ENCODE measurements at places on chromosomes 5 and 9. TPM values are rescaled to one million over a fixed set of nuclear protein-coding genes. Genes with fewer than 3 reads are reported as not detected.

The TNFSF15 gene
- not detected for total RNA-seq

The RANBP3L gene
- not detected for total RNA-seq

The PCDHB14 gene
- not detected for total RNA-seq

The FGF18 gene
- 0.42 TPM for total RNA-seq

The PLGRKT gene
- total RNA-seq = 19.1 TPM

The SLC6A3 gene
- total RNA-seq = 0.08 TPM

The EDIL3 gene
- total RNA-seq = not detected

The SPRY4 gene
- total RNA-seq = not detected

GRCh38 chr9:122393284-122393983 lies 22.6 kb downstream of the PTGS1 start:
- peaks cover 5% of the 10 kb centered on the region for H3K27me3 ChIP-seq
- no peaks in the 10 kb centered on the region for H3K36me3 ChIP-seq
- peaks cover 4% of the 10 kb centered on the region for H3K4me1 ChIP-seq
- H3K4me3 ChIP-seq = no peak overlapping the region

DNA sequence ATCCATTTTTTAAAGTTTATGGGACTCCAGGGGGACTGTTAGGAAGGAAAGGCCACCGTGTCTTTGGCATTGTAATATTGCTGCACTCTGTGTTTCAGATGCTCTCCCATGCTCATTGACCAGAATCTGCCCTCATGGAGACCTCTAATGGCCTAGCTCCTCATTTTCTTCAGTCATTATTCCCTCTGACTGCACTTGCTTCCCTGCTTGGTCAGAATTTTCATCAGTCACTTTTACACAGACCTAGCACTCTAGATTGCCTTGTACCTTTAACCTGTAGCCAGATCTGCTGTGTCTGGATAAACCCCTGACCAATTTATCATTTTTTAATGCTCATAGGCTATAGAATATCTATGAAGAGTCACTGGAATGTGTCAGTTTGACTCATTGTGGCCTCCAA lies 155.5 kb upstream of the NUDT12 start:
- no peaks in the 10 kb centered on the region for H3K27me3 ChIP-seq
- DNase-seq = no peak
- H3K4me1 ChIP-seq = no peaks in the 10 kb centered on the region
- no peak overlapping the region for H3K27ac ChIP-seq
- no peaks in the 10 kb centered on the region for H3K36me3 ChIP-seq

DNA sequence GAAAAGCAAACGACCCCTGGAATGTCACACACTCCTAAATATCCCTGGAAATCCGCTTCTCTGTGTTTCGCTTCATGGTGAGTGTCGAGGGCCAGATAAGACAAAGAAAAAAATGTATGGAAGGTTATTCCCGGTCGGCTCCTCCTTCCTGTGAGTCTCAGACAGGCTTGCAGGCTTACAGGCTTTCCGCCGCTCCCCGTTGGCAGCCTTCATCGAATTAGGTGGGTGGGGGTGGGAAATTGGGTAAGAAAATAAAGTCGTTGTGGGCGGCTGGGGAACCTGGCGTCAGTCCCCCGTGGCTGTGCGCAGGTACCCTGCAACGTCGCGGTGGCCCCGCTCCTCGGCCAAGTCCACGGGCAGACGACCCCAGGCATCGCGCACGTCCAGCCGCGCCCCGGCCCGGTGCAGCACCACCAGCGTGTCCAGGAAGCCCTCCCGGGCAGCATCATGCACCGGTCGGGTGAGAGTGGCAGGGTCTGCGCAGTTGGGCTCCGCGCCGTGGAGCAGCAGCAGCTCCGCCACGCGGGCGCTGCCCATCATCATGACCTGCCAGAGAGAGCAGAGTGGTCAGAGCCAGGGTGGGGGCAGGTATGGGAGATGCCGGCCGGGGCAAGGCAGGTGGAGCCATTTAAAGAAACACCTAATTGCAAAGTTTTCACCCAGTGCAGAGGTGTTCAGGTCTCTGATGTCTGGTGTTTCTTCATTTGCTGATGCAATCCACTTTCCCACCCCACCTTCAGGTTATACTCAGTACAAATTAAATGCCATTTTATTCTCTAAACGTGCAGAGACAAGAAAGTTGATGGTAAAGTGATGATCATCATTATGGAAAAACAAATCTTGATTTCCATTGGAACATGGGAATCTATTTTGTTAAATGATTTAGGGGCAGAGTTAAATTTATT lies 3.2 kb downstream of the CDKN2B start:
- H3K4me1 ChIP-seq = peaks cover 21% of the 10 kb centered on the region
- peaks cover 5% of the 10 kb centered on the region for H3K36me3 ChIP-seq
- peaks cover 67% of the 10 kb centered on the region for H3K27me3 ChIP-seq
- H3K27ac ChIP-seq = no peak overlapping the region

GRCh38 chr5:43123887-43124286 lies 3.2 kb downstream of the ZNF131 start:
- peak overlapping the region; percentile 50 for H3K4me3 ChIP-seq
- H3K36me3 ChIP-seq = peaks cover 29% of the 10 kb centered on the region
- H3K27ac ChIP-seq = no peak overlapping the region

GRCh38 chr5:87074072-87074471 lies 193.6 kb upstream of the RASA1 start:
- DNase-seq = no peak
- peak overlapping the region; percentile 70 for H3K27ac ChIP-seq
- no peak overlapping the region for H3K4me3 ChIP-seq

GRCh38 chr5:126065061-126065460 lies 358.1 kb upstream of the GRAMD2B start:
- no peak overlapping the region for H3K4me3 ChIP-seq
- no peaks in the 10 kb centered on the region for H3K36me3 ChIP-seq
- DNase-seq = no peak
- H3K27ac ChIP-seq = no peak overlapping the region
- H3K27me3 ChIP-seq = no peaks in the 10 kb centered on the region

DNA sequence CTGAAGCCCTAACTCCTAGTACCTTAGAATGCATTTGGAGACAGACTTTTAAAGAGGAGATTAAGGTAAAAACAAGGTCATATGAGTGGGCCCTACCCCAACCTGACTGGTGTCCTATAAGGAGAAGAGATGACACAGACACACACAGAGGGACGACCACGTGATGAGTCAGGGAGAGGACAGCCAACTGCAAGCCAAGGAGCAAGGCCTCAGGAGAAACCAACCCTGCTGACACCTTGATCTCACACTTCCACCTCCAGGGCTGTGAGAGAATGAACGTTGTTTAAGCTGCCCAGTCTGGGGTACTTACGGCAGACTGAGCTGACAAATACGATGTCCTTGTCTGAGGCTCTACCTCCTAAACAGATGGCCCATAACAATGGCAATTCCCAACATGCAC lies 93.6 kb downstream of the ROR2 start:
- peaks cover 1% of the 10 kb centered on the region for H3K27me3 ChIP-seq
- DNase-seq = no peak
- no peak overlapping the region for H3K27ac ChIP-seq
- no peaks in the 10 kb centered on the region for H3K4me1 ChIP-seq
- H3K36me3 ChIP-seq = peaks cover 3% of the 10 kb centered on the region
- H3K4me3 ChIP-seq = no peak overlapping the region

DNA sequence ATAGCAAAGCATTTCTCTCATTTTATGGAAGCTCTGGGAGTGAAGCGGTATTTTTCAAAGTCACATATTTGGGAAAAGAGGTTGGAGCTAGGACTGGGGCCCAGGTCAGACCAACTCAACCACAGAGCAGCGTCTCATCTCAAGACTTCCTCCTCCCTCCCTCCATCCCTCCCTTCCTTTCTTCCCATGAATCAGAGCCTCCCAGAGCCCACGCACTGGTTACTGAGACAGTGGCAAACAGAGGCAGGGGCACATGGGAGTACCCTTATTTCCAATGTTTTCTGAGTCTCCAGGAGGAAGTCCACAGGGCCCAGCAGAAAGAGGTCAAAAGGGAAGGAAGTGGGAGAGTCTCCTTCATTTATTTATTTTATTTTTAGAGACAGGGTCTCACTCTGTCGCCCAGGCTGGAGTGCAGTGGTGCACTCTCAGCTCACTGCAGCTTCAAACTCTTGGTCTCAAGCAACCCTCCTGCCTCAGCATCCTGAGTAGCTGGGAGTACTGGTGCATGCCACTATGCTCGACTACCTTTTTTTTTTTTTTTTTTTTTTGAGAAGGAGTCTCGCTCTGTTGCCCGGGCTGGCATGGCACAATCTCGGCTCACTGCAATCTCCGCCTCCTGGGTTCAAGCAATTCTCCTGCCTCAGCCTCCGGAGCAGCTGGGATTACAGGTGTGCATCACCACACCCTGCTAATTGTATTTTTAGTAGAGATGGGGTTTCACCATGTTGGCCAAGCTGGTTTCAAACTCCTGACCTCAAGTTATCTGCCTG lies 52.5 kb upstream of the CDKN2AIPNL start:
- H3K27ac ChIP-seq = no peak overlapping the region
- DNase-seq = no peak
- peak overlapping the region; percentile 15 for H3K4me3 ChIP-seq
- no peaks in the 10 kb centered on the region for H3K27me3 ChIP-seq
- no peaks in the 10 kb centered on the region for H3K36me3 ChIP-seq

- H3K27ac ChIP-seq = no peak overlapping the region
- no peak overlapping the region for H3K4me3 ChIP-seq
- no peak for DNase-seq
Observed at GRCh38 chr5:140227046-140227445, 52.1 kb downstream of the CYSTM1 start.

- H3K4me3 ChIP-seq = no peak overlapping the region
- H3K27ac ChIP-seq = no peak overlapping the region
- H3K36me3 ChIP-seq = no peaks in the 10 kb centered on the region
- peaks cover 4% of the 10 kb centered on the region for H3K27me3 ChIP-seq
- DNase-seq = peak; percentile 4
- no peaks in the 10 kb centered on the region for H3K4me1 ChIP-seq
Observed at GRCh38 chr9:35258660-35259474, 97.1 kb downstream of the UNC13B start.

DNA sequence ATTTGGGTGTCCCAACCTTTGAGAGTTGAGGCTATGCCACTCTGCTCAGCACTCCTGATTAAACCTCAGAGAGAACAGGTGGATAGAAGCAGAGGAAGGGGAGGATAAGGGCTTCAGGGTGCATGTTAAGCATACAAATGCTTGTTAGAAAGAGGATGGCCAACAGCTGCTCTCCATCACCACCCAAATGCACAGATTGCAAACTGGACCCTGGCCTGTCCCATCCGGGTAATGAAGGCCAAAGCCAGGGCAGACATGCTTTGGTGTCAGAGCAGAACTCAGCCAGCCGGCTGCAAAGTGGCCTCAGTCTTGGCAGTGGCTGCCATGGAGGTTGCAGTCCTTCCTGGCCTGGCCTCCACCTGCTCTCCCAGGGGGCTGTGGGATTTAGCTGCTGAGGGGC lies 84.3 kb downstream of the SIL1 start:
- H3K4me3 ChIP-seq = no peak overlapping the region
- DNase-seq = no peak
- H3K27ac ChIP-seq = no peak overlapping the region
- H3K4me1 ChIP-seq = peaks cover 7% of the 10 kb centered on the region
- no peaks in the 10 kb centered on the region for H3K27me3 ChIP-seq

- peaks cover 9% of the 10 kb centered on the region for H3K27me3 ChIP-seq
- no peak overlapping the region for H3K27ac ChIP-seq
- no peaks in the 10 kb centered on the region for H3K4me1 ChIP-seq
- no peak for DNase-seq
- no peaks in the 10 kb centered on the region for H3K36me3 ChIP-seq
- H3K4me3 ChIP-seq = no peak overlapping the region
Observed at GRCh38 chr5:73633060-73633459, 7.1 kb downstream of the ARHGEF28 start.

- H3K4me1 ChIP-seq = peaks cover 1% of the 10 kb centered on the region
- peaks cover 13% of the 10 kb centered on the region for H3K27me3 ChIP-seq
- no peak overlapping the region for H3K27ac ChIP-seq
- no peak for DNase-seq
- H3K36me3 ChIP-seq = no peaks in the 10 kb centered on the region
Observed at GRCh38 chr9:107273634-107274033, 9.4 kb upstream of the RAD23B start.

- no peaks in the 10 kb centered on the region for H3K4me1 ChIP-seq
- peaks cover 90% of the 10 kb centered on the region for H3K36me3 ChIP-seq
- no peaks in the 10 kb centered on the region for H3K27me3 ChIP-seq
Observed at GRCh38 chr9:120402741-120403542, 177.0 kb downstream of the CDK5RAP2 start.

- peaks cover 10% of the 10 kb centered on the region for H3K4me1 ChIP-seq
- H3K27ac ChIP-seq = no peak overlapping the region
- no peak for DNase-seq
- no peaks in the 10 kb centered on the region for H3K27me3 ChIP-seq
Observed at GRCh38 chr5:142023836-142024235, 11.0 kb upstream of the GNPDA1 start.

DNA sequence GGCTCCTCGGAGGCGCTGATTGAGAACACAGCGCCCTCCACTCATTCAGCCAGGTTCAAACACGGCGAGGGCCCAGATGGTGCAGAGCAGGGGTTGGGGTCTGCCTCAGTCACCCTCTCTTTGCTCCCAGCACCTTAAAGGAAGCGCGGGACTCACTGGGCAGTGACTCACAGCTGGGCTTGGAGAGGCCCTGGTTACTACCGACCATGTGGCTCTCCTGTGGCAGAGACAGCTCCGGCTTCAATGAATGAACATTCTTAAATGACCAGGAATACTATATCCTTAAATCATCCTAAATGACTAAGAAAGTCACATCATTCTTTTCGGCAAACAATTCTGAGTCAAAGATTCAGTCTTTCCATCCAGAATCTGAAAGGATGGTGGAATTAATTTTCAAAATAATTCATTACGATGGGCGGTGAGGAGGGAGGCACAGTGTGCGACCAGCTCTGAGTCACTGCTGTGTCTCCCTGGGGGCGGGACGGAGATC lies 1.6 kb upstream of the INPP5E start:
- peaks cover 21% of the 10 kb centered on the region for H3K4me1 ChIP-seq
- no peaks in the 10 kb centered on the region for H3K36me3 ChIP-seq
- DNase-seq = no peak
- peak overlapping the region; percentile 34 for H3K4me3 ChIP-seq

DNA sequence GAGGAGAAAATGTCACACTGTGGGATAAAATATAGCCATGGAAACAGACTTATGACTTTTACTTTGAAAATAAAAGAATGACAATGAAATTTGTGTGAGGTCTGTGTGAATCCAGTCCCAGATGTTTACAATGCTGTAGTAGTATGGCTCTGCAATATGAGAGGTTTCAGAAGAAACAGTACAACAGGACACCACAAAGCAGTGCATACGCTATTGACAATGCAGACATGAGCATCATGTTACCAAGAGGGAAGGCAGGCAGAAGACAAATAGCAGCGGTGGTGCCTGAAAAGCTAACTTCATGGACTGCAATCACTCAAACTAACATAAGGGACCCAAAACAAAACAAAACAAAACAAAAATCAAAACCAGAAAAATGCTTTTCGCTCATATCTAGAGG lies 1.8 kb downstream of the FGF10 start:
- H3K4me3 ChIP-seq = no peak overlapping the region
- no peak overlapping the region for H3K27ac ChIP-seq
- no peak for DNase-seq
- H3K36me3 ChIP-seq = peaks cover 9% of the 10 kb centered on the region
- H3K27me3 ChIP-seq = peaks cover 71% of the 10 kb centered on the region

DNA sequence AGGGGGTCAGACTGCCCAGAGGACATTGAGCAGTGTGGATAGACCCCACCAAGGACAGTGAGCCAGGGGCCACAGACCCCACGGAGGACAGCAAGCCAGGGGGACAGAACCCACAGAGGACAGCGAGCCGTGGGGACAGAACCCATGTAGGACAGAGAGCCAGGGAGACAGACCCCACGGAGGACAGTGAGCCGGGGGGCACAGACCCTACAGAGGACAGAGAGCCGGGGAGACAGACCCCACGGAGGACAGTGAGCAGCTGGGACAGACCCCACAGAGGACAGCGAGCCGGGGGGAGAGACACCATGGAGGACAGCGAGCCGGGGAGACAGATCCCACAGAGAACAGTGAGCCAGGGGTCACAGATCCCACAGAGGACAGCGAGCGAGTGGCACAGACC lies 3.4 kb upstream of the ZDHHC11 start:
- no peak overlapping the region for H3K27ac ChIP-seq
- peaks cover 4% of the 10 kb centered on the region for H3K27me3 ChIP-seq
- no peak overlapping the region for H3K4me3 ChIP-seq
- no peaks in the 10 kb centered on the region for H3K36me3 ChIP-seq

All from naive thymus-derived CD8-positive, alpha-beta T cell (primary cell).